ENCODE measurements at places on chromosomes 2 and 18.

DNA sequence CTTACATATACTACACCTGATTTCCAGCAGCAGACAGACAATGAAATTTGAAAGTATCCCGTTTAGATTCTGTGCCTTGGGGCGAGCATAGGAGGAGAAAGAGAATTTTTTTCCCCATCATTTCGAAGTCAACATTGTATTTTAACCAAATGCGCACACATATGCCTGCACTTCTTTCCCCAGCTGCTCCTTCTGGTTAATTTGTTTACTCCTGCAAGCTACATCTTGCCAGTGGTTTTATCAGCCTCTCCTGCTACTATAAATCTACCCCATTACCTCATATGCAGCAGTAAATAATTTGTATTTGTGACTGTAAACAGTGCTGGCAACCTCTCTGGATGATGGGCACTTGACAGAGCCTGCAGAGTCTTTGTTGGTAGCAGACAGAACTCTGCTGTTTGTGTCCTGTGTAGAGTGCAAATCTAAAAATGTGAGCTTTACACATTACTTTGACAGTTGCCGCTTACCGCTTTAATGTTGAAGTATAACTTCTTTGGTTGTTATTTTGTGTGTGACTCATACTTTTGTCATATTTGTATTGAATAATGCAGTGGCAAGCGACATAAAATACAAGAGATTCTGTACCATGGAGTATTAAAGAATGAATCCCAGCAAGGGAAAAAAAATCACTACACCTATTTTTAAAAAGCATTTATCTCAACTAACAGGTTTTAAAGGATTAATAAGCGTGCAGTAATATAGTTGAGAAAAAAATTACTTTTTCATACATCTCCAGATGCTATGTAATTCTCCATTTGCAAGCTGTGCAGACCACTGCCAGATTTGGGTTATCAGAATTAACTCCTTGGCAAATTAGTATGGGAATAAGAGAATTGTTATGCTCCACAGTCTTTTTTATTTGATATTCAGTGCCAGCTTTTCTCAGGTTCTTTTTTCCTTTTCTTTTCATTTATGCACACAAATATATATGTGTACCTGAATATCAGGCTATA lies 536.8 kb downstream of the XIRP2 start:
- peak; percentile 96 for DNase-seq

DNA sequence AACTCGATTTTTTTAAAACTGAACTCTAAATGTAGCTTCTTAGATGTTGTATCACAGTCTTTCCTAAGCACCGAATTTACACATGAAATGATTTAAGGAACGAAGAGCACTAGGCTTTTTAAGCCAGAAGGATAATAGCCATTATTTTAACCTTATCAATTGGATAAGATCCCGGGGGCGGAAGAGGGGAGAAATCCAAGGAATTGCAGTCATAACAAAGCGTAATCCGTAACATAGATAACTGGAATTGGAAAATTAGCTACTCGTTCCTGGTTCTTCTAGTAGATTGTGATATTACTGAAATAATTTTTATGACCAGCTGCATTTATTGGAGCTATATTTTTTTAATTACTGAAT lies 988 bp upstream of the KANSL1L start:
- no peak for DNase-seq

GRCh38 chr2:168371273-168372019 lies 84.6 kb upstream of the CERS6 start:
- no peak for DNase-seq

DNA sequence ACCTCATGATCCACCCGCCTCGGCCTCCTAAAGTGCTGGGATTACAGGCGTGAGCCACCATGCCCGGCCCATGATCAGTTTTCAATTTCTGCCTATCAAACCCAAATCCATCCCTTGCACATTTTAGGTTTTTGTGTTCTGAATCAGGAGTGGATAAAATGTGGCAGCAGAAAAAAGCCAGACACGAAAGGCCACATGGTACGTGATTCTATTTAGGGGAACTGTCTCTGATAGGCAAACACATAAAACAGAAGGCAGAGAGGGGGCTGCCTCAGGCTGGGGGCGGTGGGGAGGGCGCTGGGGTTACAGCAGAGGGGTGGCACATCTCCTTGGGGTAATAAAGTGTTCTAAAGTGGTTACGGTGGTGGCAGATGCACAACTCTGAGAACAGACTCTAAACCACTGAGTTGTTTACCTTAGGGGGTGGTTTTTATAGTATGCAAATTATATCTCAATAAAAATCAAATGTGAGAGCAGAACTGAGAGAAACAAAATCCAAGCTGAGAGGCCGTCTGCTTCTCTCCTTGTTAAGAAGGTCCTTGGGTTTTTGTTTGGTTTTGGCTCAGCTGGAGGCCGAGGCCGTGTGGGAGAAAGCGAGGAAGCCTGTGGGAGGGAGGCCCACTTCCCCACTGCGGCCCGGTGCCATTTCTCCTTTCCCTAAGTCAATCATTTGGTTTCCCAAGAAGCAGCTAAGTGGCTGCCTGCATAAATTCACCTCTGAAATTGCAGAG lies 78.0 kb downstream of the SOWAHC start:
- DNase-seq, result no peak

GRCh38 chr18:5770176-5770575 lies 125.1 kb downstream of the TMEM200C start:
- no peak for DNase-seq

DNA sequence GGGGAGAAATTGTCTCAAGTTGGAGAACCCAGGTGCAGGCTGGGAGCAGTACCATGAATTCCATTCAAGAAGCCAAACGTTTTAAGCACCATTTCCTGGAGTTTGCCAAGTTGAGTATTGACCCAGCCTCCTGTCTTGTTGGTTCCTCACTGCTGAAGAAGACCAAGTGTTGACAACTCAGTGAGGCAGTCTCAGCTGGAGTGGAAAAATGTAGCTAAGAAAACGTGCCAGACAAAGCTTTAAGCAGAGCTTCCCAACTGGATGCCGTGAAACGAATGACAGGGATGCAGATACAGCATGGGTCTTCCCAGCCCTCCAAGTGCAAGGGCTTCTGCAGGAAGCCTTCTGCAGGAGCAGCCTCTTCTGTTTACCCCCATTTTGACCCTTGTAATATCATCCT lies 778 bp upstream of the INPP1 start:
- no peak for DNase-seq

DNA sequence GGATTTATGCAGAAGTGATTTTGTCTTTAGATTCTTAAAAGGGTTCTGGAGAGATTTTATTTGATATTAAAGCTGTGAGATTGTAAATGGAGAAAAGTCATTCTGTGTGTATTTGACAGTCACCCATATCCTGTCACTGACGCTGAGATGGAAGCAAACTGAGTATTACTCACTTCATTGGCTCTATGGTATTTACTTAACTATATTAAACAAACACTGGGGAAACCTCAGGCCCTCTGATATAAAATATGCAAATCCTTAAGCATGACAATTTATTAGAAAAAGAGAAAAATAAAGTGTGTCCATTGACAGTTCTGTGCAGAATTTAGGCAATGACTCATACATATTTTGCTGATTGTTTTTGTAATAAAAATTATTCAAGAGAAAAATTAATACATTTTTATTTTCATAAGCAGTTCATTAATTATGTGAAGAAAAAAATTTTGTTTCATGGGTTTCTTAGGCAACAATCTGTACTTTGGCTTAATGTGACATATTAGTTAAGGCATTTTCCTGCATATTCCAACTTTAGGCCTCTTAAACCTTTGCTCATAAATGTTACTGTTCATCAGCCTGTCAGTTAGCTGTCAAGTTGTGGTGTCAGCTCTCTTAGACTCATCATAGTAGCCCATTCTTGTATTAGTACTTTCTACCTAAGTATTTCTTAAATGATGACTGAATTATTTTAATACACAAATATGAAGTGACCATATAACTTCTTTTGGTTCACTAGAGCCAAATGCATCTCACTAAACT lies 99.9 kb downstream of the PARD3B start:
- DNase-seq, result no peak

- DNase-seq, result no peak
These were observed 44.5 kb upstream of the MAP4K3 start for GRCh38 chr2:39481611-39482010.

DNA sequence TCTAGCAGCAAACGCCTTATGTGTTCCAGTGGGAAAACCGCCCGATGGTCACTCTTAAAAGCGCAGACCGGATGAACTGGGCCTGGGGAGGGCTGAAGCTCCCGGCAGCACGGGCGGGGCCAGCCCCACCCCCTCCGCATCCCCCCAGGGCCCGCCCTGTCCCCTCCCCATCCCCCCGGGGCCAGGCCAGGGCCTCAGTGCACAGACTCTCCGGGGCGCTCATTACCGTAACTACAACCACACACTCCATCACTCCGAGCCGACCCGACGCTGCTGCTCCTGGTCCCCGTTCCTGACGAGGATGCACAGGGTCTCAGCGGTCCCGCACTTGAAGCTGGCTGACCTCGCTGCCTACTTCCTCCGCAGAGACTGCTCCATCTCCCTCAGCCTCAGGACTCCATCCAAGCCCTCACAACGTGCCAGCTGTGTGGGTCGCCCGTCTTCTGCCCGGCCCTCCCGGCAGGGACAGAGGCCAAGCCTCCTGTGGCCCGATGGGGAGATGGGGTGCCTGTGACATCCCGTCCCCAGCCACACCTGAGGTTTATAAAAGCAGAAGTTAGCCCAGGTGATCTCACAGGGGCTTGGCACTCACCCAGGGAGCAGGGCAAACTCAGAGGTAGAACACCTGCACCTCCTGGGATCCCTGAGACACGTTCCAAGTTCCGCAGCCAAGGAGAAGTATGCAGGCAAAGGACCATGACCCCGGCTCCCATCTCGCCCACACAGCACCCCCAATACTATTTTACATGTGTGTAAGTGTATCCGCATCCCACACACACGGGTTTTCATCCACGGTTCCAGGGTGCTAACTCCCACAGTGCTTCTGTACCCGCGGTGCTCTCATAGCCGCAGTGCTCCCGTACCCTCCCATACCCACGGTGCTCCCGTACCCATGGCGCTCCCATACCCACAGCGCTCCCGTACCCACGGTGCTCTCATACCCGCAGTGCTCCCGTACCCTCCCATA lies 36.0 kb downstream of the SLC66A2 start:
- no peak for DNase-seq

GRCh38 chr18:50982802-50983179 lies 15.0 kb downstream of the ELAC1 start:
- no peak for DNase-seq

DNA sequence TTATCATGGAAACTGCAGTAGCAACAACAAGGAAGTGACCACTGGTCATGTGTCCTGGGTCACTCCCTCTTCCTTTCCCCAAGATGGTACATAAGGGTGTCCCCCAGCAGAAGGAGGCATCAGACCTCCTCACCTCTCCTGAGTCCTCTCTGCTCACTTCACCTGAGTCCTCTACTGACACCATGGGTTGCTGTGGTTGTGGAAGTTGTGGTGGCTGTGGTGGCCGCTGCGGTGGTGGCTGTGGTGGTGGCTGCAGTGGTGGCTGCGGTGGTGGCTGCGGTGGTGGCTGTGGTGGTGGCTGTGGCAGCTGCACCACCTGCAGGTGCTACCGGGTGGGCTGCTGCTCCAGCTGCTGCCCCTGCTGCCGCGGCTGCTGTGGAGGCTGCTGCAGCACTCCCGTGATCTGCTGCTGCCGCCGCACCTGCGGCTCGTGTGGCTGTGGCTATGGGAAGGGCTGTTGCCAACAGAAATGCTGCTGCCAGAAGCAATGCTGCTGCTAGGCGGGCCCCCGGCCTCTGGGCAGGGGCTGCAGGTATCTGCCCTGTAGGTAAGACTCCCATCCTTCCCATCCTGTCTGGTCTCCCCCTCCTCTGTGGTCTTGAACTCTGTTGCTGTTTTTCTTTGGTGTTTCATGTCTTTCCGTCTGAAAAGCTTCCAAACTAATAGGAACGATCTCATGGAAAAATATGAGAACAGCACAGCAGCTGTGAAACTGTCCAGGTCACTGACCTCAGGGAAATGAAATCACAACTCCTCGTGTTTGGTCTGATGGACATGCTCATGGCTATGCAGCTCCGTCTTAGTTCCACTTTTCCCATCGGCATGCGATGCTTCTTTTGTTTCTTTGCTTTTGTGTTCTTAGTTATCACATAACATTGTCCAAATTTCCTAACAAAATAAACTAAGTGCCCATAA lies at the start of gene SCYGR4:
Gene SCYGR4, plus strand, starts transcription at position 183 of the 915 bp plus-strand sequence. Its CDS starts 0 bp downstream, at position 183.
- DNase-seq, result no peak

DNA sequence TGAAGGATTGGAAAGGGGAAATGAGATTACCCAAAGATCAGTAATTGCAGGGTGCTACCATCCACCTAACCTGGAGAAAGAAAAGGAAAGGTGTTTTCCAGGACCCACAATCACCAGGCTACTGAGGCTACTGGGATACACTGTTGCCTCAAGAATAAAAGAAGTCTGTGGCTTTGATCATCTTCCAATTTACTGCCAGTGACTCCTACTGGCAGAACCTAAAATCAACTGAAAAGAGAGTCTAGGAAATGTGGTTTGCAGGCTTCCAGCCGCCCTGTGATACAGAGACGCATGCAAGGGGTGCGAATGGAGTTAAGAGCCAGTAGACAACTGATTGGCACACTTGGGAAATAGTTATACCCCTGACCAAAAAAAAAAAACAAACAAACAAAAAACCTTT lies 16.6 kb upstream of the TTL start:
- no peak for DNase-seq

GRCh38 chr18:2644535-2644934 lies 11.0 kb upstream of the SMCHD1 start:
- DNase-seq, result no peak

DNA sequence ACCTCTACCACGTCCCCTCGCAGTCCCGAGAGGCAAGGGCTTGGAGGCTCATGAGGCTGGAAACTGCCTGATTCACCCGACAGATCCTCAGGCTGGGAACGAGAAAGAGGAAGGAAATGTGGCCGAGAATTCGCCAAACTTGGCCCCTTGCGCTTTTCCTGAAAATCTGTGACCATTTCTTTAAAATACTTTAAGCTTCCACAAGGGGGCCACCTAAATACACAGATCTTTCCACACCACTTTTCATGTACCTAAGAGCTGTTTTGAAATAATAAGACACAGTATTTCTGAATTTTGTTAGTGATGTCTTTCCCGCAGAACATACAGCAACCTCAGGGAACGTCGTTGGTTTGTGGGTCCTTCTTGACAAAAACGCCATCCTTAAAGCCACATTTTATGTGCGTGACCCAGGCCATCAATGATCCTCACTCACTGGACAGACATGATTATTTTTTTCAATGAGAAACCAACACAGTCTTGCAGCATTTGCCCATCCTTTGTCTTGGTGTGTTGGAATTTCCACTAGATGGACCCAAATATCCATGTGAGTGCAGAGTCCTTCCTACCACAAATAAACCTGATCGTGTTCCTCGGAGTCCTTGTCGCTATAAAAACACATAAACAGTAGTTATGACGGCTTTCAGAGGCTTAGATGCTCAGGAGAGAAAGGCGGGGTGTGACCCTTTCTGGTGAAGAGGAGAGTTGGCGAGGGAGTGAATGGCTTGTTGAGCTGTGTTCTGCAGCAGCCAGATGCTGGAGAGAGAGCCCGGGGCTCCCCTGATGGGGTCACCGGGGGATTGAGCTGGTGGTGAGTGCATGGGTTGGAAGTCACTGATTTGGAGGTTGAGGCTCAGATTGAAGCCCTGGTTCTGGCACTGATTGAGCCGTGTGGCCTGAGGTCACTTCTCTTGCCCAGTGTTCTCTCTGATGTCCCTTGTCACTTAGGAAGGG lies 25.0 kb downstream of the DCDC2C start:
- peak; percentile 44 for DNase-seq

GRCh38 chr2:129732630-129733026 lies 246.8 kb upstream of the RAB6C start:
- no peak for DNase-seq
